ENCODE measurements at places on chromosomes 6 and 20. TPM values are rescaled to one million over a fixed set of nuclear protein-coding genes. Genes with fewer than 3 reads are reported as not detected.

ARG1 gene
- not detected for total RNA-seq

UBE3D gene
- total RNA-seq, result 5.6 TPM

OR2J3 gene
- under 0.01 TPM for total RNA-seq

FOXF2 gene
- 0.10 TPM for total RNA-seq

MAP7 gene
- 0.65 TPM for total RNA-seq

EPHA7 gene
- under 0.01 TPM for total RNA-seq

TRIM10 gene
- not detected for total RNA-seq

LKAAEAR1 gene
- 0.33 TPM for total RNA-seq

CST2 gene
- total RNA-seq, result not detected

TNNC2 gene
- 0.33 TPM for total RNA-seq

ARFGEF3 gene
- total RNA-seq, result 7.9 TPM

MYBL2 gene
- total RNA-seq, result 24.5 TPM

ME1 gene
- total RNA-seq, result 8.2 TPM

PI16 gene
- total RNA-seq, result not detected

HLA-DQB1 gene
- total RNA-seq, result not detected

GFRA4 gene
- not detected for total RNA-seq

C6orf118 gene
- total RNA-seq, result not detected

MYT1 gene
- total RNA-seq, result not detected

TRERF1 gene
- total RNA-seq, result 0.10 TPM

SRSF6 gene
- 58.7 TPM for total RNA-seq

KHDC1 gene
- 0.33 TPM for total RNA-seq

HTR1E gene
- not detected for total RNA-seq

DNAH8 gene
- total RNA-seq, result under 0.01 TPM

OVOL2 gene
- total RNA-seq, result not detected

Measured in vein endothelial cell (primary cell).